A549 treated with Hydrocortisone at 1 μM for 4 hours (cell line): ENCODE measurements at places on chromosomes 11 and 22. TPM values are rescaled to one million over a fixed set of nuclear protein-coding genes. Genes with fewer than 3 reads are reported as not detected.

Gene MMP12
- total RNA-seq = 0.06 to 0.14 TPM (median 0.08 TPM) in 3 of 5 replicates, not detected in the others

Gene UBE4A
- 8.5 to 12.5 TPM (median 9.1 TPM) in 5 replicates for total RNA-seq

Gene PGA4
- total RNA-seq = 0.18 TPM in 1 of 5 replicates, not detected in the others

Gene FERMT3
- total RNA-seq = 0.90 to 3.5 TPM (median 1.1 TPM) in 5 replicates

Gene MRPL16
- 63.5 to 70.4 TPM (median 65.0 TPM) in 5 replicates for total RNA-seq

Gene UCP2
- total RNA-seq = 82.4 to 114 TPM (median 86.2 TPM) in 5 replicates

Gene YPEL1
- total RNA-seq = 0.14 to 0.47 TPM (median 0.23 TPM) in 5 replicates

Gene FAM181B
- total RNA-seq = 0.05 to 0.09 TPM (median 0.07 TPM) in 4 of 5 replicates, not detected in the other

Gene KRTAP5-7
- not detected in 5 replicates for total RNA-seq

Gene ZNF70
- 0.75 to 1.6 TPM (median 1.0 TPM) in 5 replicates for total RNA-seq

Gene PLAAT5
- not detected in 5 replicates for total RNA-seq

Gene MMP13
- 0.07 TPM in 1 of 5 replicates, not detected in the others for total RNA-seq

Gene ACR
- 0.13 to 0.15 TPM in 2 of 5 replicates, not detected in the others for total RNA-seq

Gene B3GAT1
- 0.02 to 0.07 TPM in 2 of 5 replicates, not detected in the others for total RNA-seq
